Suprapubic skin (tissue), 4 donors: ENCODE measurements at places on chromosomes 7 and 10.
A peak's percentile ranks its signal among the peaks of the same experiment; 100 is the strongest.

DNA sequence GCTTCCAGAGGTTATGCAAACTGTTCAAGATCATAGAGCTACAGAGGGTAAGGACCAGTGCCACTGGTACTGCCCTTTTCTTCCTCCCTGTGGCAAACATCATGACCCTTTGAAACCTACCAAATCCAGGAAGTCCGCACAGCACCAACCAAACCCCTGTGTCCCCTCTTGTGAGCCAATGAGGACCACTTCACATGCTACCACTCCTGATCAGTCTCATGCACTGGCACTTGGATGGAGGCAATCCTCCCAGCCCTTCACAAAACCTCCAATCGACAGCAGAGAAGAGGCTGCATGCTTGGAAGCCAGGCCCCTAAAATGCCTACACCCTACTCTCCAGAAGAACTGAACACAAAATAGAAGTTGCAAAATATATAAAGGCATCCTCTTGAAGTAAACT, 248.0 kb downstream of the TNS3 start:
- H3K27ac ChIP-seq: no peak overlapping the region
- no peaks in the 10 kb centered on the region for H3K36me3 ChIP-seq
- H3K27me3 ChIP-seq: no peaks in the 10 kb centered on the region
- H3K4me3 ChIP-seq: no peak overlapping the region

- H3K4me1 ChIP-seq: no peaks in the 10 kb centered on the region
- no peak for DNase-seq
- H3K36me3 ChIP-seq: no peaks in the 10 kb centered on the region
- H3K27me3 ChIP-seq: no peaks in the 10 kb centered on the region
Measured at GRCh38 chr7:96579119-96579518, 130.5 kb downstream of the SEM1 start.

- H3K4me1 ChIP-seq: peaks cover 5% of the 10 kb centered on the region
- H3K27me3 ChIP-seq: no peaks in the 10 kb centered on the region
- no peak overlapping the region for H3K27ac ChIP-seq
- no peak overlapping the region for H3K4me3 ChIP-seq
Measured at GRCh38 chr7:81327468-81328266, 408.8 kb upstream of the SEMA3C start.

DNA sequence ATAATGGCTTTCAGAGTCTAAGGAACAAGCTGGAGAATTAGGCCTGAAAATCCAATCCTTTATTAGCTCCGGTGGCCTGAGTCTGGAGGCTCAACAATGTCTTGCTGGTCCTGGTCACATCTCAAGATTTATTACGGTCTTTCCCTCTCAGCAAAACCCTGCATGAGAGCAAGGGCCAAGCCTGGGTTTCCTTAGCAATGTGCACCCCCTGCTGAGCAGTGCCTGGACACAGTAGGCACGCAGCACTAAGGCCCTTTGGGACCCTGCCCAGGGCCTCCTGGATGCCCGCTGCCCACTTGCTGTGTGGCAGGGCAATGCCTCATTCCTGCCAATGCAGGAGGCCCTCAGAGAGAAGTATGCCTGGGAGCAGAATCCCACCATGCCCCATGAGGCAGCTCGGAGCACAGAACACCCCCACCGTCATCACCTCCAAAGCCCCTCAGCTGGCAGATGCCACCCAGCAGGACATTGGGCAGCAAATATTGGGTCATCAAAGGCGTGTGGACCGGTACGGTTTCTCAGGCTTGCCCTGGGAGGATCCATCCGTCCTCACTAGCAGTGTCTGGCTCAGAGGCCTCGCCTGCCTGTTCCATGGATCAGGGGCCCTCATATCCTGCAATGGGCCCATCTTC, 156.4 kb downstream of the OAT start:
- peak; percentile 16 for DNase-seq
- no peaks in the 10 kb centered on the region for H3K36me3 ChIP-seq
- no peaks in the 10 kb centered on the region for H3K27me3 ChIP-seq

- H3K27me3 ChIP-seq: no peaks in the 10 kb centered on the region
- H3K36me3 ChIP-seq: no peaks in the 10 kb centered on the region
- no peak for DNase-seq
- H3K27ac ChIP-seq: no peak overlapping the region
- no peaks in the 10 kb centered on the region for H3K4me1 ChIP-seq
- H3K4me3 ChIP-seq: no peak overlapping the region
Measured at GRCh38 chr7:119090851-119091250, 866.3 kb downstream of the ANKRD7 start.

- H3K4me1 ChIP-seq: no peaks in the 10 kb centered on the region
- H3K27ac ChIP-seq: no peak overlapping the region
- H3K27me3 ChIP-seq: no peaks in the 10 kb centered on the region
Measured at GRCh38 chr10:52194191-52194590, 119.9 kb upstream of the DKK1 start.

DNA sequence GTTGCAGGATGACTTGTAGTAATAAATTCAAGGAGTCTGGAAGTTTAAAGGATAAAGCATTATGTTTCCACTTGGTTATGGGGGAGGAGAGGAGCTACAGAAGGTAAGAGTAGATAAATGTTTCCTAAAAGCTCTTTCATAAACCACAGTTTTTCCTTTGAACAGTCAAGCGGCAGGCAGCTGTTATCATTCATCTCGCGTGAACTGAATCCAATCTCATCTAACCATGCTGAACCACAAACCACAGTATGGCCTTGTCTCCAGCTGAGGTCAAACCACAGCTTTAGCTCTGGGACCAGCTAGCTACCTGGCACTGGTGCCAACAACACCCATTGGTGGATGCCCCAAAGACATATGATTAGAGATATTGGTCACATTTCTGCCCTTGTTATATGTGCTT, 63.3 kb downstream of the NOC3L start:
- H3K36me3 ChIP-seq: no peaks in the 10 kb centered on the region
- H3K27me3 ChIP-seq: no peaks in the 10 kb centered on the region
- no peak overlapping the region for H3K4me3 ChIP-seq
- no peaks in the 10 kb centered on the region for H3K4me1 ChIP-seq

GRCh38 chr10:80171248-80171660, 34.1 kb downstream of the ANXA11 start:
- no peak overlapping the region for H3K27ac ChIP-seq
- H3K36me3 ChIP-seq: peaks cover 31% of the 10 kb centered on the region
- no peaks in the 10 kb centered on the region for H3K27me3 ChIP-seq
- no peak for DNase-seq
- no peak overlapping the region for H3K4me3 ChIP-seq

DNA sequence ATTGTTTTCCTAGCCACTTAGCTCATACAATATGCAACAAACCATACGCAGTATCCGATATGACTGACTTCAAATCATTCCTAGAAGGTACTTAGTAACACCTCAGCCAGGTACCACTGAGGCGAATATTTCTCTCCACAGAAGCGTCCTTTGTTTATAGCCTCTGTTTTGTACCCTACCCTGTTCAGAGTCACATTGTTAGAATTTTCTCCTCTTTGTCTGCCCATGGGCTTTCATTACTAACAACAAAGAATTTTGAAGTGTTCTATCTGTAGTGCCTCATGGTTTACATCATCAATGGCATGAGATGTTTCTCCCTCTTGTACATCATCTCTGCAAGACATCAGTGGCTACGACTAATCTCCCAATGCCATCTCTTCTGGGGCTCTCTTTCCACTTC, 212.4 kb upstream of the GLI3 start:
- DNase-seq: no peak
- H3K27ac ChIP-seq: no peak overlapping the region

DNA sequence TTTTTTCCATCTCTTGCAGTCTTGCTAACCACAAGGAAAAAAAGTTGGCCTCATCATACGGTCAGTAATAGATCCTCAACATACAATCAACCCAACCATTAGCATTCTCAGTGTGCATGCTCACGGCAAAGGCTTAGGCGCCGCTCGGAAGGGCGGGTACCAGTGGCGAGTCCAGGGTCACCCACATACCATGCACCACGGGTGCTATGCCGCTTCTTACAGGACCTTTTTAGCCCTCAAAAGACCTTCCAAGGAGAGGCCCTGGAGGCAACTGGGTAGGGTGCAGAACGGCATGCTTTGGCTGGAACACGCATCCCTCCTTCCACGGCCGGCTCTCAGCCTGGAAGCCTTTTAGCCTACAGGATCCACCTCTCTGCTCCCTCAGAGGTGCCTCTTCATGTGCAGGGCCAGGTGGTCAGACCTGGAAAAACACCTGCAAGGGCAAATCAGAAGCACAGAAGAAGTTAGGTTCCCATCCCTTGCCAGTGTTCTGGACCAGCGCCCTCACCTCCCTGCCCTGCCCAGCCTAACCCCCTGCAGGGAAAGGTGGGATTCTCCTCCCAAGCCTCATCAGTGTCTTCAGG, 5.8 kb downstream of the KLF6 start:
- no peaks in the 10 kb centered on the region for H3K27me3 ChIP-seq
- peaks cover 54% of the 10 kb centered on the region for H3K36me3 ChIP-seq
- no peak for DNase-seq
- peak overlapping the region; percentile 100 for H3K27ac ChIP-seq
- peaks cover 70% of the 10 kb centered on the region for H3K4me1 ChIP-seq

GRCh38 chr7:38978491-38978890, 782 bp downstream of the POU6F2 start:
- no peak for DNase-seq
- no peak overlapping the region for H3K4me3 ChIP-seq
- H3K36me3 ChIP-seq: no peaks in the 10 kb centered on the region
- no peak overlapping the region for H3K27ac ChIP-seq

DNA sequence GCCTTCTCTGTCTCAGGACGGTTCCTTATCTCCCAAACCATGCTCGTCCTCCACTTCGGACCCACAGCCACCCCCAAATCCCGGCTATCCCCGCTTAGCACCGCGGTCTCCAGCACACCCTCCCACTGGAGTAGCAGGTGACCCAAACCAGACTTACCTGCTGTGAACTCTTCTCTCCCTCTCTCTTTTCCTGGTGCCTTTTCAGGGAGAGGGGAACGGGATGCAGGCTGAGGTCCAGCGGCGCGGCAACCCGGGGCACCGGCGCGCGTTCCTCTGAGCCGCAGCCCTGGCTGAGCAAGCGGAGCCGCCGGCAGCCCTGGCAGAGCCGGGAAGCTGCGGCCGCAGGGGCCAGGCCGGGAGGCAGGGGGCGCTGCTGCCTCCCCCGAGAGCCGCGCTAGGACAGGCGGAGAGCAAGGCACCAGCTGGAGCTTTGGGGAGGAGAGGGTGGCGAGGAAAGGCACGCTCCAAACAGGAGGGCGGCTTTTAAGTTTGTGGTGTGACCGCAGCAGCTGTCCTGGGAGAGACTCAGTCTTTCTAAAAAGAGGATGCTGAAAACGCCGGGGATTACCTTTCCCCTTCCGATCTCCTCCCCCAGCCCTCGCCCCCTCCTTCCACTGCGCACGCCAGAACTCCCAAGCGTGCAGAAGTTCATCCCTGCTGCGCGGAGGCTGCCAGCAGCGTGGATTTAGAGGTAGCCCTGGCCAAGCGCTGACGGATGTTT, at the start of gene SEMA3D:
TSS of gene SEMA3D (minus strand) at position 536 of the 721 bp plus-strand sequence. CDS start 65,165 bp downstream, outside the sequence.
- no peaks in the 10 kb centered on the region for H3K36me3 ChIP-seq
- peaks cover 21% of the 10 kb centered on the region for H3K27me3 ChIP-seq
- H3K4me3 ChIP-seq: peak within 1 kb of the TSS; percentile 59
- DNase-seq: peak; percentile 87
- peaks cover 24% of the 10 kb centered on the region for H3K4me1 ChIP-seq
- peak within 1 kb of the TSS; percentile 70 for H3K27ac ChIP-seq

DNA sequence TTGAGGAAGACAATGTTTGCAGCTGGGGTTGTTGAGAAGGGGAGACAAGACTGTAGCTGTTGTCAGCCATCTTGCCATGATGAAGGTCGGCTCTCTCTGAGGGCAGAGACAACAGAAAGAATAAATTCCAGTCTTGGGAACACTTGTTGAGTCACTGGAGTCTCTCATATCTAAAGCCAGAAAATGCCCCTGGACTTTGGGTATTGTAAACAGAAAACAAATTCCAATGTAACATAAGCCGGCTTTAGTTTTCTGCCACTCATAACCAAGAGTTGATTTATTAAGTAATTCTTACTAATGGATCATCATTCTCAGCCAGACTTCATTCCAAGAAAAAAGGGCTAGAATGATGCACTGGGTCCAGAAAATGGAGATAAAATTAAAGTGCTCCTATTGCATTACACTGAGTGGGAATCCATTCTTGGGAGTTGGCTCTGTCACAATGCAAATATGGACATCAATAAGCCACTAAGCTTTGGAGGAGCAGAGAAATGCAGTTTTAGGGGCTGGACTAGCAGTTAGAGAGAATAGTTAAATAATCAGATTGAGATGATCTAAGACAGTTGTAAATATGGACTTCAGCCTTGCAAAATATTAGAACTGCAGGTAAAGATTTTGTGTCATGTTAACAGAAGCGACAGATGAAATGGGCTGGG, 78.9 kb downstream of the ADAM12 start:
- H3K27ac ChIP-seq: no peak overlapping the region
- no peaks in the 10 kb centered on the region for H3K4me1 ChIP-seq
- no peak overlapping the region for H3K4me3 ChIP-seq
- H3K36me3 ChIP-seq: no peaks in the 10 kb centered on the region
- no peak for DNase-seq

DNA sequence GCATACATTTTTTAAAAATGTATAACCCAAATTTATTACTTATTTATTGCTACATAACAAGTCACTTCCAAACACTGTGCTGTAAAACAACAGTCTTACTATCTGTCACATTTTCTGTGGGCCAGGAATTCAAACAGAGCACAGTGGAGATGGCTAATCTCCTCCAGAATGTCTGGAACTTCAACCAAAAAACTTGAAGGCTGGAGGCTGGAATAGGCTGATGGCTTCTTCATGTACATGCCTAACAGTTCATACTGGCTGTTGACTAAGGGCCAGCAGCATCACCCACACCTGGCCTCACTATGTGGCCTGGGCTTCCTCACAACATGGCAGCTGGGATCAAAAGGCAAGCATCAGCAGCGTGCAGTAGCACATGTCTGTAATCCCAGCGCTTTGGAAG, 92.4 kb upstream of the KMT2E start:
- no peak for DNase-seq
- H3K27me3 ChIP-seq: no peaks in the 10 kb centered on the region
- H3K4me1 ChIP-seq: peaks cover 19% of the 10 kb centered on the region
- H3K4me3 ChIP-seq: no peak overlapping the region
- H3K36me3 ChIP-seq: no peaks in the 10 kb centered on the region

- peak; percentile 58 for DNase-seq
- H3K4me1 ChIP-seq: peaks cover 22% of the 10 kb centered on the region
- H3K27ac ChIP-seq: no peak overlapping the region
- H3K27me3 ChIP-seq: no peaks in the 10 kb centered on the region
- H3K4me3 ChIP-seq: no peak overlapping the region
Measured at GRCh38 chr10:124248056-124249045, 155.0 kb upstream of the CHST15 start.

DNA sequence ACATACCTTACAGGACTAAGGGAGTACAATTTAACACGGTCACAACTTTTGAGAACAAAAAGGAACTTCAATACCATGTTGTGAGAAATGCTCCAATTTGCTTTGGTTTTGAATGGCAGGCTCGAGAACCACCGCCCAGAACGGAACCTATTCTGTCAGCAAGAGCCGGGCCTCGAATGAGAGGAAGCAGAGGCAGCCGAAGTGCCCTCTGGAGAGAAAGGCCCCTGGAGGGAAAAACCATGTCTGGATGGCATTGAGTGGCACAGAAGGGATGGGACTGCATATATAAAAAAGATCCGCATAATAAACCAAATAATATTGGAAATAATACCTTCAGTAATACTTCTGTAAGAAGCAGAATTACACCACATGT, 85.6 kb downstream of the CHST15 start:
- no peak overlapping the region for H3K27ac ChIP-seq
- H3K27me3 ChIP-seq: no peaks in the 10 kb centered on the region
- H3K36me3 ChIP-seq: peaks cover 30% of the 10 kb centered on the region
- peak; percentile 53 for DNase-seq
- peaks cover 3% of the 10 kb centered on the region for H3K4me1 ChIP-seq
